OCI-M1 (cell line): ENCODE measurements at places on chromosomes 5 and 9.
A peak's percentile ranks its signal among the peaks of the same experiment; 100 is the strongest.

DNA sequence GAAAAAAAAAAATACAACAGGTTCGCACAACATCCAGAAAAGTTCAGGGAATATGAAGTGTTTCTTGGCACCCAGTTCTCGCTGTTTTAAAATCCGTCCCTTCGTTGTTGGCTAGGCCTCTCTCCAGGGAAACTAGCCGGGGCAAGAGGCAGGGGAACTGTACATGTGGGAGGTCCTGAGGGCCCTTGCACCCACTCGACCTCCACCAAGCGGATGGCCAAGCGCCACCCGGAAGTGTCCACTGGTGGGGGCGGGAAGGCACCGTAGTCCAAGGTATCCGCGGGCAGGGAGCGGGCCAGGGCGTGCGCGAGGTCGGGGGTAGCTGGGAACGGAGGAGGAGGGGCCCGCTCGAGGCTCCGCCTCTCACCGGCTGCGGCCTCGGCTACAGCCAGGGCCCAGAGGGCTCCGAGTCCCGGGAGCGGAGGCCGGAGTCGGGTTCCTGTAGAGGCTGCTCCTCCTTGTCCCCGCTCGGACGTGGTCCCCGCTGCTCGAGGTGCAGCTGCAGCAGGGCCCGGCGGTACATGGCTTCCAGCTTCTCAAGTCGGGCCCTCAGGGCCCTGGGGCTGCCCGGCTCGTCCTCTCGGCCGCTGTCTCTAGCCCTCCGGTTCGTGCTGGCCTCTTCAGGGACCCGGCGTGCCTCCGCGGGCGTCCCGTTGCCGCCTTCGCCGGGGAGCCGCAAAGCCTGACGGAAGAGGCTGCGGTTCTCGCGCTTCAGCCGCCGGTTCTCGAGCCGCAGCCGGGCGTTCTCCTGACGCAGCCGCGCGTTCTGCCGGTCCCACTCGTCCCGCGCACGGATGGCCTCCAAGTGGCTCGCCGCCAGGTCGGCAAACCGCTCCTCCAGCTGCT lies 720 bp downstream of the TUSC1 start:
- peak; percentile 90 for DNase-seq

DNA sequence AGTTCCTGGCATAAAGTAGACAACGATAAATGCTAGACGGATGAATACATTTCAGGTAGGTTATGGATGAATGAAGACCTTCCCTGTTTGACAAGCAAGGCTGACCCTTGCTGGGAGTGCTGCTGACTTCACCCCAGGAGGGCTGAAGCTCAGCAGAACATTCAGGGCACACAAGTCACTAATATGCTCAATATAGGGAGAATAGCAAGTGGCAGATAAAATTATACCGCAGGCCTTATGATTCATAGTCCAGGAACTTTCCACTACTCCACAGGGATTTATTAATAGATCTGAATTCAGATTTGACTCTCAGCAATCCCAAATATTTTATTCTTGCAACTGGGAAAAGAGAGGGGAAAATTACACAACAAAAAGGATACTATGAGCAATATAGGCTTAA lies 38.2 kb upstream of the GRAMD2B start:
- DNase-seq: no peak

DNA sequence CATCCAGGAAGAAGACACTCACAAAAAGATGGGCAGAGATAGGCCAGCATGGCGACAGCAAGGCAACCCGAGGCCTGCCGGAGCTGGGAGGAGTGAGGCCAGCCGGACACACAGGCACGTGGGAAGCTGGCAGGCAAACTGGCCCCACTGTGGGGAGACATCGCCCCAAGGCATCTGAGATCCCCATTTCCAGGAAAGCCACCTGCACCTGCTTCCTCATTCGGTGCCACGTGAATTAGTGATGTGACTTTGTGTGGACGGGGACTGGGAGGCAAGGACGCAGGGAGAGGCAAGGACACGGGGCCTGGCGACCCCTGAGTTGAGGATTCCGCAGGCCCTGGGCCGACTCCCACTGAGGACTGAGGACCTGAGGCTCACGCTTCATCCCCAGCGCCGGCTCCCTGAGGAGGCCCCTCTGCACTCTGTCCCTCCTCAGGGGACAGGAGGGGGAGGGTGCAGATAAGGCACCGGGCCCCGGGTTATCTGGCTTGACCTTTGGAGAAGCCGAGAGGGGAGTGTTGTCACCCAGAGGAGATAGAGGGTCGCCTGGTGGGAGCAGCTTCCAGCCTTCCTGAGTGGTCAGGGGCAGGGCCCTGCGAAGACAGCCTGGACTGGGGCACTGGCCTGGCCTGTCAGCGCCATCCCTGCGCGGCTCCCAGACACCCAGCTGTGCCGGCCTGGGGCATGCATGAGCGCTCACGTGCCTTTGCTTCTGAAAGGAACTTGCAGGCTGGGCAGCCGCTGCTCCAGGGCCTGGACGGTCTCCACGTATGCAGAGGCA lies 39.7 kb downstream of the NDUFS6 start:
- no peak for DNase-seq

DNA sequence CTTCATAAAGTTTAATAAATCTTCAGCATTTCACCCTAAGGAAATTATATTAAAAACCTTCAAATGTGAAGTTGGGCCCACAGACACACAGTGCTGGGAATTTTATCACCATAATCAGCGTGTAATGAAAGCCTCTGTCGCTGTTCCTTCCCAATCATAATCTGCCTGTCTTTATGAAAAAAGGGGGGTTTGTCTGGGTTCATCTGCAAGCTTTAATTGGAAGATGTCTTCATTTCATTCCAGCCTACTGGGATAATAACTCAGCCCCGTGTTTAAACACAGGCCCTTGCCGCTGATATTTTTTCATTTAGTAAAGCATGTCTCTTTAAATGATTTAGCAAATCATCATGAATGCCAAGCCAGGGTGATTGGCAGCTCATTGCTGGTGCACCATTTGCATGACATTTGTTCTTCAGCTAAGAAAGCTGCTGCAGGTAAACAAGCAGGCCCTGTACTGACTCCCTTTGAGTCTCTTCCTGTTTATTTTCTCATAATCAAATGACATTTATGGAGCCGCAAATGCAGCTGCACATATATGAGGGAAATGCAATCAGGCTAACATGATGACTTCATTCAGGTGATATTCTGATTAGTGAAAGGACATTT lies 362.9 kb upstream of the TLE4 start:
- no peak for DNase-seq

GRCh38 chr9:15121630-15122029 lies 185.4 kb downstream of the TTC39B start:
- peak; percentile 17 for DNase-seq

DNA sequence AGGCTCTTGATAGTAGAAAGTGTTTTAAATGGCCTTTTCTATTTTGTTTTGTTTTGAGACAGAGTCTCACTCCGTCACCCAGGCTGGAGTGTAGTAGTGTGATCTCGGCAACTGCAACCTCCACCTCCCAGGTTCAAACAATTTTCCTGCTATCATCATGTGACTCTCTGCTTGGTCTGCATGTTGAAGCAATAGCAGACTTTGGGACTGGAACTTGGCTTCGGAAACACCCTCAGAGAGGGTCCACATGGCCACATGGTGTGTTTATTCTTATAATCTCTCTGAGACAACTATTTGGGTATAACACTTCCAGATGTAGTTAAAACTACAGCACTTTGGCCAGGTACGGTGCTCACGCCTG lies 10.9 kb downstream of the SLC1A1 start:
- DNase-seq: no peak

- no peak for DNase-seq
These were observed 97.0 kb upstream of the VCAN start for GRCh38 chr5:83374547-83374946.

- DNase-seq: no peak
These were observed 31.2 kb downstream of the MRPL36 start for GRCh38 chr5:1768283-1769000.

GRCh38 chr9:110029429-110029955 lies 178.5 kb downstream of the C9orf152 start:
- DNase-seq: peak; percentile 73

DNA sequence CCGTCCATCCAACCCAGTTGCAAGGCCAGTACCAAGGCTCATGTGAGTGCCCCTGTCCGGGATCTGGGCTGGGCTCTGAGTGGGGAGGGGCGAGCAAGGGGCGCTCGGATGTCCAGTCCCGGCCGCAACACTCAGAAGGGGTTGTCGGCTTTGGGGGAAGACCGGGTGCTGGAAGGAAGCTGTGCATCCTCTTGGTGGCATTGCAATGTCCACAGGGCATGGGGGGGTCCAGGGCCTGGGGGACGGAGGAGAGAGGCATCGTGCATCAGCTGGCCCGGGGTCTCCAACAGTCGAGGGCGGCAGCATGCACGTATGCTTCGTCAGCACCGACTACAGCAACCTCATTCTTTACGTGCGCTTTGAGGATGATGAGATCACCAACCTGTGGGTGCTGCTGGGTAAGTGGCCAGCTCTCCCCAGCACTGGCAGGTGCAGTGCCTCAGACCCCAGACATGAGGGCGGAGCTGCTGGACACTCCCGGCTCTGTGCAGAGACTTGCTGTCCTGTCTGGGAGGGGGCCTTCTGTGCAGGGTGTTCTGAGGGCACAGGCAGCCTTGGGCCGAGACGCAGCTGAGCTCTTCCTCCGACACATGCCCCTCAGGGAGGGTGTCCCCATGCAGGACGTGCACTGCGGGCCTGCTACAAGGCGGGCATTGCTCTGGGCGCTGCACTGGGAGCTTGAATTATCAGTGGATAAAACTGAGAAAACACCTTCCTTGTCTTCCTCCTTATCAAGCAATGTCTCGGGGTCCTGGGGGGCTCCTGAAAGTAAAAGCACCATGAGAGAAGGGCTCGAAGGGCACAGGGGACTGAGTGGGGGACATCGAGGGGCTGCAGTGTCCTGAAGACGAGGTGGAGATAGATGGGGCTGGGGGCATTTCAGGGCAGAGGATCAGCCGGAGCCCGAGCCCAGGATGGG lies 22.5 kb downstream of the GLT6D1 start:
- no peak for DNase-seq

DNA sequence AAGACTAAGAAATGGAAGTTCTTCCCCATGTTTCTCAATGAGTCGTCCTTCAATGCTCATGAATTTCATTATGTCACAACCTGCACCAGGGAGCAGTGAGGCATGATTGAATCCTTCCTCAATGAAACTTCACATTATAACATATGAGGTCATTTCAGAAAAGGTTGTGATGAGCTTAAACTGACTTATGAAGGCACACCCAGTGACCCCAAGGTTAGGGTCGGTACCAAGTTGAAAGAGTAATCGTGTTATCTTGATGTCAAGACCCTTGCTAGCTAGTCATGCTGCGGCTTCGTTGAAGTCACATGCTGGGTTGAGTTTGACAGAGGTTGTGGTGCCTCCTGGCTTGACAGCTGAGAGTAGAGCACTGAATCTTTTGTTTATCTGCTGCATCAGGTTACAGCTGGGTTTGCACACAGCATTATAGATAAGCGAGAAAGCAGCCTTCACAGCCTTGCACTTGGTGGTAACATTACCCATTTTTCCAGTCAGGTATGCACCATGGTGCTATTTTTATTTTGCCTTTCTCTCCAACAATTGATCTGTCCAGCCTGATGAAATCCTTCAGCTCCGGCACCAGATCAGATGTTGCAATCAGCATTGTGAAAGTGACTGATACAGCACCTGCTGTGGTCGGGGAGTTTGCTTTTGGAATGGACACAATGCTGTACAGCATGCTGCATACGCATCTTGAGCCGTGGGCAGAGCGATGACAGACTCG lies 133.2 kb downstream of the ERCC6L2 start:
- DNase-seq: no peak

GRCh38 chr5:130034566-130035210 lies 130.4 kb downstream of the CHSY3 start:
- DNase-seq: peak; percentile 66

- DNase-seq: no peak
These were observed 740.2 kb upstream of the ZNF608 start for GRCh38 chr5:125486634-125487033.
